ENCODE measurements at places on chromosomes 6 and 20.

- no peak for DNase-seq
Measured at GRCh38 chr6:135219346-135219745, 38.2 kb downstream of the MYB start.

- DNase-seq: no peak
Measured at GRCh38 chr20:10115021-10115420, 80.2 kb downstream of the ANKEF1 start.

GRCh38 chr20:45592574-45593189 lies 13.6 kb upstream of the WFDC8 start:
- DNase-seq: peak; percentile 41

DNA sequence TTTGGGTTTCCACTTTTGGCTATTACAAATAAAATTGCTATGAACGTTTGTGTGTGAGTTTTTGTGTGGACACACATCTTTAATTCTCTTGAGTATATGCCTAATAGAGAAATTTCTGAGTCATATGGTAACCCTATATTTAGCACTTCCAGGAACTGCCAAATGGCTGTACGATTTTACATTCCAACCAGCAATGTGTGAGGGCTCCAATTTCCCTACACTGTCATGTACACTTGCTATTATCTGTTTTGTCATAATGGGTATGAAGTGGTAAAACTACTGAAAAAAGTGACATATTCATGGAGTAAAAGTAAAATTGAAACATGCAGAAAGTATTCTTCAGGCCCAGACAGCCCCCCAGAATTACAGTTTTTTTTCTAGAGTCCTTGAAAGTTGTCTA lies 59.6 kb upstream of the ESR1 start:
- no peak for DNase-seq

GRCh38 chr6:122568350-122568749 lies 41.9 kb upstream of the PKIB start:
- no peak for DNase-seq

DNA sequence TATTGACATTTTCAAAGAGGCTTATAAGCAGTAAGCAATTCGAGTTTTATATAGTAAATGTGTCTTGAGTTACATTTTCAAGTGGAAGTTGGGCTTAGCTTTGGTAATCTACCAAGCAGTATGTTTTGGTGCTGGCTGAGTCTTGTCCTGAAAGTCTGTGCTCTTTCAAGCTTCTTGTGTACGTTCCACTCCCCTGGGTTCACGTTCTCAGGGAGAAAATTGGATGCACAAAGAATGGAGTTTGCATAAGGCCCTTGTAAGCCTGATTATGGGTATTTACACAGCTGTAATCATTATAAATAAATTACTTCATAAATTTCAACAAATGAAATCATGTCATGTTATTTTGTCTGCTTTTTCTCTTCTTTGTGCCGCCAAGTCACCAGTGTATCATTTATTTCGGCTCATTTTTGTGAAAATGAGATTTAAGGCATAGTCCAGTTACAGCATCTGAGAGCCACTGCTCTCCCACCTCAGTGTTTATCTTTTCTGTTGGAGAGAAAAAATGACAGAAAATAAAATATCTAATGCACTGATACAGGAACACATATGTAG lies 262.5 kb downstream of the BTBD3 start:
- DNase-seq: no peak

- no peak for DNase-seq
Measured at GRCh38 chr20:54048481-54048880, 21.9 kb downstream of the BCAS1 start.

- DNase-seq: no peak
Measured at GRCh38 chr20:46808565-46808964, 86.1 kb upstream of the EYA2 start.

DNA sequence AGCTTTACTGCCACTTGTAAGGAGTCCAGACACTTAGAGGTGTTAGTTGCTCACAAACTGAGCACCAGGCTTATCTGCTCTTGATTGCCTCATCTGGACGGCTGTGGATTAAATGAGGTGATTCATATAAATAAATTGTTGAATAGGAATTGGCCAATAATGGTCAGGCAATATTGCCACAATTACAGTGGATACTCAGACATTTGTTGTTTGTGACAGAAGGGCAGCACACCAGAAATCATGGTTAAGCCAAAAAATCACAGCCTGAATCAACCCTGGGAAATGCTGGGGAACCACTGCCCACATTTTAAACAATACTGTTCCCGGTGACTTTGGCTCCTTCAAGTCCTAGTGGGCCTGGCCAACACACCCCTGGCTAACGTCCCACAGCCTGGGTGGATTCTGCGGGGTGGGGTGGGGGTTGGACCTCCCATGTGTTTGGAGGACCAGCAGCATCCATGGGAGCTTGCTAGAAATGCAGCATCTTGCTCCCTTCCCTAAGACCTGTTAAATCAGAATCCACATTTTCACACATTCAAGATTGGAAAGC lies 29.5 kb upstream of the SPDEF start:
- DNase-seq: no peak

DNA sequence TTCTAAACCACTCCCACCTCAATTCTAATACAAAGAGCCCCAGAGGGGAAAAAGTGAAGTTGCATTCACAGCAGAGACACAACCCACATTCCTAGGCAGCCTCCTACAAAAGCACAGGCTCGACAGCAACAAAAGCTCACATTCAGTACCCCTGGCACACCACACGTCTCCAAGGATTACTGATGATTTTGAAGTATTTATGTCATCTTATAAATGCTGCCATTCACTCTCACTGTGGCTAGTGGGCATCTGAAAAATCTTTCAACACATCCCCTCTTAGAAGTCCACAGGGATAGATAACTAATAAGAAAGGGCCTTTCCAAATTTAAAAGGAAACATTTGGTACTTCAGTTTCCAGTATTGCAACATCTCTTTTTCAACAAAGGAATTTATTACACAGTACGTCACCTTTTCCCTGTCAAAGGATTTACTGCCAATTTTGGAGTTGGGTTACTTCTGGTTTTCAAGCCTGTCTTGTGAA lies 146.7 kb downstream of the TASP1 start:
- peak; percentile 19 for DNase-seq

DNA sequence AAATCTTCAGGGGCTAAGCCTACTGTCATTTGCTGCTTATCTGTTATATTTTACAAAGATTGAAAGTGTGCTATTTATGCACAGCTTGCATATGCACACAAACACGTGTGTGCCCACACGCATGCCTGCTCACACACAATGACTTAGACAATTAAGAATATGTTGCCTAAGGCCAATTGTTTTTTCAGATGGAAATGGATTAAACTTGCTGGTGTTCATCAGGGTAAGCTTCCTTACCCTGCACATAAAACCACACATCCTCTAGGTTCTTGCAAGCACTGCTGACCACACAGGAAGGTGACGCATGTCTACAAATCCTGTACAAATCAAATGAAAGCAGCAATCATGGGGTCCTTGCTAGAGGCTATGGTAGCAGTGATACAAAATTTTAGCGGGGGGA lies 58.4 kb downstream of the GJA10 start:
- no peak for DNase-seq

- no peak for DNase-seq
Measured at GRCh38 chr20:33702861-33703260, 16.7 kb upstream of the E2F1 start.

GRCh38 chr20:59938221-59938620 lies 1.9 kb downstream of the PPP1R3D start:
- no peak for DNase-seq

DNA sequence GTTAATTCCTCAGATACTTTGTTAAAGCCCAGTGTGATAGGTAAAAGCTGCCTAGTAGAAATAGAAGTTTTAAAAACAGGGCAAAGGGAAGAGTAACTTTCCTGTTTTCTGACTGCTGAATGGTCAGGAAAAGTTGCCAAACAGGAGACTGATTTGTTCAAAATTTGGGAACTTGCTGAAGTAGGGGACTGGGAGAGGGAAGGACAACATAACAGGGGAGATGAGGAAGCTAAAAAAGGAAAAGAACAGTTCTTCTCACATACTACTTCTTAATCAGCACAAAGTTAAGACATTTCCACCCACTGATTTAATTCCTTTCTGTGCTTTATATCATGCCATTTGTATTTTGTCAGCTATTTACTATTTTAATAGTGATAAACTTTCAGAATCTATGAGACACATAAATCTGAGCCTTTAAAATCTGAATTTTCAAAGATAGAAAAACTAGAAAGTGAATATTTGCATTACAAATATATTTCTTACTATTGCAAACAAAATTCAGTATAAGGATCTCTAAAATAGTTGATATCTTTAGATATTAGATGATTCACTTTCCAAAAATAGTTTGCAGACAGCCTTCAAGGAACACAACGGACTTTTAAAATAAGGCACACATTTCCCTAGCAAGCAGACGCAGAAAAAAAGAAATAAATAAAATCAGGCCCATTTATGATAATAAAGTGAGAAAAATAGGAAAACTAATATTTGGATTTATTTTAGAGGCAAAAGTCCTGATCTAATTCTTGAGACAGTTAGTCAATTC lies 36.9 kb upstream of the SLC16A10 start:
- DNase-seq: no peak

DNA sequence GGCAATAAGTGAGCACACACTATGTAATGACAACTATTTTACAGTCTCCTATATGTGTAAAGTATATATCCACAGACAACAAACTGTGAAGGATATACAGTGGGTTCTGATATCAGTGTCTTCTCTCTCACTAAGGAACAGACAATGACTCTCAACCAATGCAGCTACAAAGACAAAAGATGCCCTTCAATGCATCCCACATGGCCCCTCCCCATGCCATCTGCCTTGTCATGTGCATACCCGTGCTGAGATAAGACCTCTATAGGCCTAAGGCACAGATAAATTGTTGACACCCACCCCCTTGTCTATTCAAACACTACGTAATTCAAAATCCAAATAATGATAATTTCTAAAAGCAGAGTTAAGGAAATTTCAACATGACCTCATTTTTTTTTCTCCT lies 1123.5 kb upstream of the MAP3K7 start:
- no peak for DNase-seq

DNA sequence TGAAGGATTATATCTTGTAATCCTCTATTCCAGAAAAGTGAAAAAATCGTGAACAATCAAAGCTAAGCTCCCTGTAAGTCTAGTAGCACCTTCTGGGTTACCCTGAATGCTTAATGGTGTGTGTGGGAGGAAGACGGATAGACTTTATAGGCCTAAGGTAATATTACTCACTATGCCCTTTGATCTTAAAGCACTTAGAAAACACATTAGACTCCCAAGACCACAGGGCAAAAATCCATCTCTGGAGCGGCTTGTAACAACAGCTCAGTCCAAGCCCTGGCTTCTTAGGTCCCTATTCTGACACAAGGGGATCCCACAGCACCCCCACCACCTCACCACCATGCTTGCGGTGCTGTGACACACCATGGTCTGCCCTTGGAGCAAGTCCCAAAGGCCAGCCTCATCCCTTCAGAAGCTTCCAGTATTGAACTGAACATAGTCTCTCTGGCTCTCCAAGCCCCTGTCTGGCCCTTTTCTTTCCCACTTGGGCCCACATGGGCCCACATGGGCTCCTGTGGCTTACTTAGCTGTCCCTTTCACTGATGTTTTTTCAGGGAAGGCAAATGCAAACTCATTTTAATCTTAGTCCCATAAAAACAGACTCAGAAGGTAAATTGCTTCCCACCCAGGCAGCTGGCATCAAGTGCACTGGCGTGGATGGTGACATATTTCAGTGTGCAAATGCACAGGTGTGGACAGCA lies 28.3 kb downstream of the C6orf132 start:
- no peak for DNase-seq

GRCh38 chr20:17854307-17854903 lies 114.2 kb downstream of the SNX5 start:
- DNase-seq: peak; percentile 52

DNA sequence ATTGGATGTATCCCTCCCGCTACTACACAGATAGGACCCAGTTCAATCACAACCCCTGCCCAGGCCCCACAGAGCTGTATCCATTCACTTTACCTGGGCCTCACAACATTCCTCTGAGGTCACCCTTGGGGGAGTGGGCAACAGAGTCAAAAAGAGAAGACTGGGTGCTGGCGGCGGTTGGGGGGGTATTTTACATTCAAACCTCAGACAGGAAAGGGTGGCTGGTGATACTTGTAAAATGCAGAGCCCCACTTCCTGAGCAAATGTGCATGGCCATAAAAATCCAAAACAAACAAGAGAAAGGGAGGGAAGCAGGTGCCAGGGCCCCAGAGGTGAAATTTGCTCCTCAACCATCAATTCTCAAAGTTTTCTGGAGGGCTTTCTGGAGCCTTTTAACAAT lies 3.5 kb downstream of the LRFN2 start:
- no peak for DNase-seq

GRCh38 chr20:15627089-15627488 lies 946.2 kb downstream of the KIF16B start:
- DNase-seq: no peak

DNA sequence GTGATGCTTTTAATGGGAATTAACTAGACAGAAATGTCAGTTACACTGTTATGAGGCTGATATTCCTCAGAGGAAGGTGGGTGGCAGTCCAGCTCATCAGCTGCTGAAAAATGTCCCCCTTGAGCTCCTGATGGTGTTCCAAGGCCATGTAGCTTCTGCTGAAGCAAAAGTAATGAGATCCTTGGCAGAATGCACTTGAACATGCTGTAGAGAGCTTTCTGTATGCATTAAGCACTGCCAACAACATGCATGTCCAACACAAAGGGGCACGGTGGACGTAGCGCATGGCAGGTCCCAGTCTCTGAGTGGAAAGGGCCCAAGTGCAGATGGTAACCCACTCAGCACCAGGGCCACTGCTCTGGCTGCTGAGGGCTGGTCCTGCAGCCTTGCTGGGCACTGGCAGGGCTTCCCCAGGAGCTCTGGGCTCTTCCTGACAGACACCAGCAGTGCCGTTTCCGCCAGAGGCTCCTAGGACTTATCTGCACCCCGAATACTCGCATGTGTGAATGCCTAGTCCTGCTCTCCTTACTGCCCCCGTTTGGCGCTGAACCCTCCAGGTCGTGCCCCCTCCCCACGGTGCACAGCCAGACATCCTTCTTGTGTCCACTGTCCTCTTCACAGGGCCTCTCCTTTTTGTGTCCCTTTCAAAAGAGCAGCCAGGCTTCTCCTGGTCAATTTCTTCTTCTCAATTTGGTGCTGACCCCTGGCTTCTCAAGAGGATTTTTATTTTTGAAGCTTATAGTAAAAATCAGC lies 18.6 kb upstream of the SYNDIG1 start:
- DNase-seq: no peak

- DNase-seq: no peak
Measured at GRCh38 chr20:18908109-18908508, 94.5 kb downstream of the SCP2D1 start.

DNA sequence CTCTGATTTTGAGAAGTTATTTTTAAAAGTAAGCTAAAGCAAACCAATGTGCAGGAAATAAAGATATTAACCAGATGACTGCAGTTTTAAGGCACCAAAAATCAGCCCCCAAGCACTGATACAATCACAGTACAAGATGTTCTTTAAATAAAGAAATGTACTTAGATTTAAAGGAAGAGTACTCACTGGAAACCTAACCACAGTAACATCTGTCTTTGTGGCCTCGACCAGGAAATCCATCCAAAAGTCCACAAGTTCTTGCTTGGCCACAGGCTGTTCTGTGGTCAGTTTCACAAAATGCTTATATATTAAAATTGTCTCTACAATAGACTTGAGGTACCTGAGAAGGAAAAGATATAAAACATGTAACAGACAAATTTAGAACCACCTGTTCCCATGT lies 105.9 kb upstream of the MAP7 start:
- DNase-seq: no peak
